Activated T-cell treated with anti-CD3 and anti-CD28 coated beads, Interleukin-2, amount 50 U/mL, for 1 hour (primary cell): ENCODE measurements at places on chromosomes 5 and 9.

DNA sequence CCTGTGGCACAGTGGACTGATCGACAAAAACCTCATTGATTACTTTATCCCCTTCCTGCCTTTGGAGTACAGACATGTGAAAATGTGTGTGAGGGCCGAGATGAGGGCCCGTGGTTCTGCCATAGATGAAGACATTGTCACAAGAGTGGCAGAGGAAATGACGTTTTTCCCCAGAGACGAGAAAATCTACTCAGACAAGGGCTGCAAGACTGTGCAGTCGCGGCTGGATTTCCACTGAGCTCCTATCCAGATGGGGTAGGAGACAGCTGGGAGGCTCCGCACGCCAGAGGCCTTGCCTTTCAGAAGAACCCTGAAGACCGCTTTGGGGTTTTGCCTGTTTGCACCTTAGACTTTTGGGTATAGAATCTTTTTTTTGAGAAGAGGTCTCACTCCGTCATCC, 6.4 kb downstream of the TOR1B start:
- no peak for DNase-seq

DNA sequence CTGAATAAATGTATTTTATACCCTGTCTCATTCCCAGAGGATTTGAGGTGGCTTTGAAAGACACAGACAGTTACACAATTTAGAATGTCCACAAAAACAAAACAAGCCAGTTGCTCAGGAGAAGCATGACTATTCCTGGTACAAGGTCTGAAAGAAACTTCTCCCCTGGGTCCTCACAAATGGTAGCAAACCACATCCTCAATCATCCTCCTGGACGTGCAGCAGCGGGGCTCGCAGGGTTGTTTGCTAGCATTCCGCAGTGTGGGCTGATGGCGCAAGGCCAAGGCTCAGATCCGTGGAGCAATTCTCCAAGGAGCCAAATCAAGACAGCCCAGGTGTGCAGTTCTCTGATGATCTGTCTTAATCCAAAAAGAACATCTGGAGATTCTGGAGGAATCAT, 210.3 kb downstream of the ACTL7B start:
- no peak for DNase-seq

GRCh38 chr5:95845391-95845790, 22.9 kb upstream of the GLRX start:
- no peak for DNase-seq

GRCh38 chr9:126707083-126707482, 93.4 kb downstream of the LMX1B start:
- DNase-seq = no peak

DNA sequence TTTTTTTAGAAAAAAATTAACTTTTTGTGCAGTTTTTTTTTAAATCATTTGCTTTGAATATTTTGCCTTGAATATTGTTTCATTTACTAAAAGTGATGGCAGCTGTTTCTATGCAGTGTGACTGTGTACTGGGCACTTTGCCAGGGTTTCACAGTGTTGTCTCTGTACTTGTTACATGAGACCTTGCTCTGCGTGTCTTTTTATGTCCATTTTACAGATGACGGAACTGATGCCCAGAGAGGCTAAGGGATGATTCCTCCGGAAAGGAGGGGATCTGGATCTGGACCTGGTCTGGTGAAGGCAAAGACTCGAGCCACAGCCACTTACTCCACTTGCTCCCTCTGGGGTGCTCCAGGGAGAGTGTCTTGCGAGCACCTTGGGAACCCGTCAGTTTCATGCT, 124.8 kb upstream of the PTCH1 start:
- no peak for DNase-seq

- no peak for DNase-seq
Measured at GRCh38 chr9:109967651-109968642, 187.9 kb downstream of the PALM2AKAP2 start.

- DNase-seq = no peak
Measured at GRCh38 chr5:124634228-124634739, 112.2 kb downstream of the ZNF608 start.

GRCh38 chr9:99833735-99834134, 12.1 kb downstream of the NR4A3 start:
- DNase-seq = no peak

- DNase-seq = no peak
Measured at GRCh38 chr9:99516657-99517049, 294.6 kb downstream of the SEC61B start.

DNA sequence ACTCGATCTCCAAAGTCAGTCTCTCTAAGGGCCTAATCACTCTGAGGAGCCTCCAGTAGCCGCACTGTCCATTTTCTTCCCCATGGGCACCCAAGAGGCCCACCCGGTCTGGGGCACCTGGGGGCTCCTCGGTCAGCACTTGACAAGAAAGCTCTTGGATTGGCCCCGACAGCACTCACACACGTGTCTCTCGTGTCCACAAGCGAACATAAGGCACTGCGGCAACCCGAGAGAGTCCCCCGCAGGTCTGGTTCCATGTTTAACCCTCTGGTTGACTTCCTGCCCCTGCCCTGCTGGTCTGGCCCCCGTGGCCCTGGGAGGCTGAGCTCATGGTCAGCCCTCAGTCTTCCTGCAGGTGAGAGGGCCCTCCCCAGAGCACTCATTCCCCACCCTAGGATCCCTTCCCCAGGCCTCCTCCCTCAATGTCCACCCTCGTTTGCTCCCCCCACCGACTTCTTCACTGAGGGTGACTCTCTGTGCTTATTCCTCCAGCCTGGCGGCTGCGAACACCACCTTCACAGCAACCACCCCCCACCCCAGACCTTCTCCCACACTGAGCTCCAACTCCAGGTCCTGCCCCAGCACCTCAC, 16.3 kb upstream of the LRRC14B start:
- no peak for DNase-seq

GRCh38 chr5:170483701-170484458, 19.9 kb upstream of the KCNIP1 start:
- DNase-seq = no peak

GRCh38 chr9:21833090-21833801, 30.8 kb downstream of the MTAP start:
- DNase-seq = no peak

DNA sequence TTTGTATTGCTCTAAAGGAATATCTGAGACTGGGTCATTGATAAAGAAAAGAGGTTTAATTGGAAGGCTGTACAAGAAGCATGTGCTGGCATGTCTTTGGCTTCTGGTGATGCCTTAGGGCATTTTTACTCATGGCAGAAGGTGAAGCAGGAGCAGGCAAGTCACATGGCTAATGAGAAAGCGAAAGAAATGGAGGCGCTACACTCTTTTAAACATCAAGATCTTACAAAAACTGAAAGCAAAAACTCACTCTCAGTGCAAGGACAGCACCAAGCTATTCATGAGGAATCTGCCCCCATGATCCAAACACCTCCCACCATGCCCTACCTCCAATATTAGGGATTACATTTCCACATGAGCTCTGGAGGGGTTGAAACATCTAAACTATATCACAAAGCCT, 1458.8 kb upstream of the ACO1 start:
- no peak for DNase-seq

GRCh38 chr5:103941596-103941995, 379.0 kb upstream of the NUDT12 start:
- DNase-seq = no peak

GRCh38 chr9:130140706-130141105, 31.5 kb upstream of the NCS1 start:
- DNase-seq = no peak

DNA sequence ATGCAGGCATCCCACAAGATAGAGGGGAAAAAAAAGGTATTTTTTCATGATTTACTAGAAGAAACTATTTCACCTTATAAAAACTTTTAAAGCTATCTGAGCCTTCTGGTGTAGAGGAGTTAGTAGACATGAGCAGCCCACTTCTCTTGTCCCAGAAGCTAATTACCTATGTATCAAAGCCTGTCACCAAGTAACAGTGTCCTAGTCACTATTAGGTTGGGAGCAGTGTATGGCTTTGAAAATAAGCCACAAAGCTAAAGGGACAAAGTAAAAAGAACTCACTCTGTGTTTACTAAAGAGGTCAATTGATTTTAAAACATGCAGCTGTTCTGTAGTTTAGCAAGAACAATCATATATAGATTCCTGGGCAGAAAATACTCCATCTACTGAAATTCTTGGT, 1286.1 kb downstream of the PTPRD start:
- no peak for DNase-seq

GRCh38 chr5:177226860-177227259, 76.7 kb downstream of the RAB24 start:
- no peak for DNase-seq

GRCh38 chr5:152403046-152403445, 2.0 kb downstream of the NMUR2 start:
- no peak for DNase-seq

- DNase-seq = peak; percentile 36
Measured at GRCh38 chr5:55176176-55176818, 3.3 kb upstream of the CDC20B start.

DNA sequence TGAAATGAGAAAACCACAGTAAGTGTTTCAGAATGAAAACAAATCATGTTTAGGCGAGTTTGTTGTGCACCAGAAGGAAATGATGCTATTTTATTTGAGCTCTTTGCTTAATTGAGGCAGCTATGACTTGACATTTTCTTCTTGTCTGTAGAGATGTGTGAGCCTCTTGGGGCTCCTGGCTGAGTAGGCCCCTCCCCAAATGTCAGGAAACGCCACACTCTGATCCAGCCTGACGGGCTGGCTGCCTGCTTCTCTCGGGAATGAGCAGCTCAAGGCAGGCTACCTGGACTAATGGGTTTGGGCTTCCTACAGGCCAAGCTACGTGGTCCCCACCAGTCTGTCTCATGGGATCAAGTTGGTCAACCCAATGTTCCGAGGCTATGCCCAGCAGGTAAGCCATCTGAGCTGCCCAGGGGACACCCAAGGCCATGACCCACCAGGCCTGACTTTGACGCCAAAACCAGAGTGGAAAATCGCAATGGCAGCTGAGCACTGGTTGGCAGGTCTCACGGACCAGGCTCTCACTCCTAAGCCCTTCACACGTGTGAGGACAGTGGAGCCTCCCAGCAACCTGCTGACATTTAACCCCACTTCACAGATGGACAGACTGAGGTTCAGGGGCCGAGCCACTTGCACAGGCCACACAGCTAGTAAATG, 29.9 kb downstream of the USP20 start:
- DNase-seq = no peak

- DNase-seq = no peak
Measured at GRCh38 chr9:116080561-116080960, 73.0 kb upstream of the PAPPA start.

DNA sequence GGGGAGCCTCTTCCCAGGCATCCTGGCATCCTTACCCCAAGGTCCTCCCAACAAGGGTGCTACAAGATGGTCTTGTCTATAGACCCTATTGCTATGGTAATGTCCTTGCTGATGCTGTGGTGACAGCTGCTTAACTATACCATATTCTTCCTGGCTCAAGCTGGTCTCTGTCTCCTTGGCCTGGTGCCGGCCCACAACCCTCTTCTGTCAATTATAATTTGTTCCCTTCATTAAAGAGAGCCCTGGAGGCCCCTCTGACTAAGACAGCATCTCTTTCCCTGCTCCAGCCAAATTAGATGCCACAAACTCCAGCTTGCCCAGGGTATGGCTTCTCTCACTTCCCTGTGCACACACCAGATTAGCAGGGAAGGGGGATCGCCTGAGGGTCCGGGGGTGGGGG, 86.7 kb downstream of the PSD2 start:
- DNase-seq = no peak

GRCh38 chr5:58793888-58794657, 211.2 kb downstream of the RAB3C start:
- no peak for DNase-seq

- no peak for DNase-seq
Measured at GRCh38 chr5:125668884-125669283, 754.3 kb upstream of the GRAMD2B start.

GRCh38 chr5:67774267-67774552, 441.3 kb upstream of the PIK3R1 start:
- no peak for DNase-seq

GRCh38 chr5:135350536-135350935, 48.5 kb downstream of the MACROH2A1 start:
- DNase-seq = no peak

DNA sequence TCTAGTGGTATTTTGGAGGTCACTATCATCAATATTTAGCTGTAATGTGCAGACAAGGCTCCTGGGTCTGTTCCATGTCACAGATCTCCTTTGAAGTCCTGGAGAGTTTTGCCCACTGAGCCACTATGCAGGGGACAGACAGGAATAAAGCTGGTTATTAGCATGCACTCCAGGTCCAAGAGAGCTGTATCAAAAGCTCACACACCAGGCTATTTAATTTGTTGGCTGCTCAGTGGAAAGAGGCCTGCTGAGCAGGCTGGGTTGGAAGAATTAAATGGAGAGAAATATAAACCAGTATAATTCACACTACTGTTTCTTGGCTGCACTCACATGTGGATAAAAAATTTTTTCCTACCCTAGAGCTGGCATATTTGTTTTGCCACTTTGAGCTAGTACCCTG, 113.8 kb upstream of the TAF11L2 start:
- DNase-seq = no peak

DNA sequence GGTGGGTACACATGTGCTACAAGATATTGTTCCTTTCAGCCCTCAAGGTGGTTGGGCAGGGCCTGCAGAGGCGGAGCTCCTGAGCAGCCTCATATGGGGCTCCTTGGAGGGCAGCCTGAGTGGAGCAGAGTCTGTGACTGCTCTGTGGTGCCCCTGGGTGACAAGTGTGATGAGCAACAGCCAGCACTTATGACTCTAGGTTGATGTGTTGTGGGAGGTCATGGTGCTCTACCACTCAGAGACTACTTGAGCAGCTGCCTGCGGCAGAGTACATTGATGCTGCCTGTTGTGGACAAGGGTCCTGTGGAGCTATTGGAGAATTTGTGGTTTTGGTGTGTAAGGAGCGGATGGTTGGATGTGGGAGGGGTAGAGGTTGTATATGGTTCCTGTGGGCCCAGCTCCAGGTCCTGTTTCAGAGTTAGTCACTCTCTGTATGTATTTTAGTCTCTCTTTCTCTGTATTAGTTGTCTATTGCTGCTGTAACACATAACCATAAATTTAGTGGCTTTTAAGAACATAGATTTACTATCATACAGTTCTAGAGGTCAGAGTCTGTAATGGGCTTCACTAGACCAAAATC, 141.3 kb downstream of the SREK1 start:
- DNase-seq = no peak

GRCh38 chr5:50958852-50959457, 292.5 kb downstream of the PARP8 start:
- DNase-seq = no peak

DNA sequence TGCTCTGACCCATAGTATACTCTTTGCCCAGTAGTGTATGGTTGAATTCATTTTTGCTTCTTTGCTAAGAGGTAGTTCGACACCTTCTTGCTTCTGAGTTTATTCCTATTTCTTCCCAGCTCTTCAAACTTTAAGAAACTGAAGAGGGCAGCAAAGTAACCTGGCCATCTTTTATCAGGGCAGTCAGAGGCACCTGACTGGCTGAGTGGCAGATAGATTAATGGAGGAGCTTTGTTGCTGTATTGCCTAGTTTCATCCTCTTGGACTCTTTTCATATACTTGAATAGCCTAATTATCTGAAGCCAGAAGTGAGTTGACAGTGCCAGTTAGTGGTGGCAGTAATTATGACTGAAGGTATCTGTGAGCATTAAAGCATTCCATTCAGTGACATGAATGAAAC, 82.5 kb downstream of the UHRF2 start:
- no peak for DNase-seq

- DNase-seq = no peak
Measured at GRCh38 chr5:93327605-93328004, 253.4 kb downstream of the NR2F1-AS1 start.

- no peak for DNase-seq
Measured at GRCh38 chr9:98049288-98050072, 7.1 kb upstream of the NANS start.

GRCh38 chr5:135242866-135243555, 156.0 kb downstream of the MACROH2A1 start:
- no peak for DNase-seq
